ENCODE measurements at places on chromosomes 11 and 22. TPM values are rescaled to one million over a fixed set of nuclear protein-coding genes. Genes with fewer than 3 reads are reported as not detected.

Gene CHADL
- total RNA-seq, result not detected

DNA sequence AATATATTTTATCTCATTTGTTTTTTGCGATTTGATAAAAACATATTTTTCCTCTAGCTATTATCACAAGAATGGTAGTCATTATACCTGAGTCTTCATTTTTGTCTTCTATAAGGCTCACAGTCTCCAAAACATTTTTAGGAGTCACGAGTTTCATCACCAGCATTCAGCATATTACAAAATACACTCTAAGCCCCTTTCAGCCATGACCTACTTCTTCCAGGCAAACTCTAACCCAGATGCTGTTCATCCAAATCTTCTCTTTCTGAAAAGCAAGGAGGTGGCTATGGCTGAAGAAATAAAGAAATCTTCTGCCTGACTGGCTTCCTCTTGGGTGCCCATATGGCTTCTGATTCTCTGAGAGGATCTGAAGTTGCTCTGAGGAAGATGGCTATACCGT lies 35.7 kb upstream of the USP47 start:
- no peak for DNase-seq

DNA sequence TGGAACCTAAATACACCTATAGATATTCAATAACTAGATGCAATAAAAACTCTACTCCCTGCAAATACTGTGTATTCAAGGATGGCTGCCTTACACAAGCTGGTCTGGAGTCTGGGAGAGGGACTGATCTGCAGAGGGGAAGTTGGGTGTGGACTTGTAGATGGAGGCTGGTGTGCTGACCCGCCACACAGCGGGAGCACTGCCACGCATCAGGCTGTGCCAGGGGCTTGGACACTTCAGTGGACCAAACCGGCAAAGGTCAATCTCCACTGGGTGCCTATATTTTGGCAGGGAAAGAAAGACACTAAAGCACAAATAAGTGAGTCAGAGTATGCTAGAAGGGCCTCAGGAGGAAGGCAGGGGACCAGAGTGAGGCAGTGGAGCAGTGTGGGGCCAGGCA lies 2.1 kb upstream of the SHANK3 start:
- DNase-seq, result no peak

- DNase-seq, result no peak
Observed at GRCh38 chr11:66864924-66865697, 8.2 kb downstream of the LRFN4 start.

- no peak for DNase-seq
Observed at GRCh38 chr11:87589082-87589481, 551.3 kb downstream of the TMEM135 start.
